Fibroblast of lung (primary cell): ENCODE measurements at places on chromosomes 4 and X.

- DNase-seq, result peak; percentile 27
Observed at GRCh38 chr4:158783785-158784184, 15.0 kb downstream of the FNIP2 start.

- no peak for DNase-seq
Observed at GRCh38 chr4:188911707-188912106, 772.5 kb downstream of the TRIML1 start.

DNA sequence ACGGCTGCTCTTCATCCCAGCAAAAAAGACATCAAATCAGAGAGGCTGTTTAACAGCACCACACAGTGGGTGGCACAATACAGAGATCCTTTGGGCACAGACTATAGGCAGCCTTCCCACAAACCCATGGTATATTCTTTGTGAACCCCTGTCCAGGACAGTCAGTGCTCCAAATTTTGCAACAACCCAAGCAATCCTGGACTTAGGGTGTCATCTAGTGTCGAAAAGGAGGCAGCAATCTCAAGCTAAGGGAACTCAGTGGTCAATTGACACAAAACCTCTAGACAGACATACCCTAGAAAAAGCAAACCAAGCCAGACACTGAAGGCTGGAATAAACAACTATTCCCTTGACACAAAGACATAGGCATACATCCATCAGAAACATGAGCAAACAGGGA is 137.4 kb downstream of the BMP15 start:
- DNase-seq, result no peak

- DNase-seq, result no peak
Observed at GRCh38 chr4:6469144-6469543, 3.3 kb downstream of the PPP2R2C start.

DNA sequence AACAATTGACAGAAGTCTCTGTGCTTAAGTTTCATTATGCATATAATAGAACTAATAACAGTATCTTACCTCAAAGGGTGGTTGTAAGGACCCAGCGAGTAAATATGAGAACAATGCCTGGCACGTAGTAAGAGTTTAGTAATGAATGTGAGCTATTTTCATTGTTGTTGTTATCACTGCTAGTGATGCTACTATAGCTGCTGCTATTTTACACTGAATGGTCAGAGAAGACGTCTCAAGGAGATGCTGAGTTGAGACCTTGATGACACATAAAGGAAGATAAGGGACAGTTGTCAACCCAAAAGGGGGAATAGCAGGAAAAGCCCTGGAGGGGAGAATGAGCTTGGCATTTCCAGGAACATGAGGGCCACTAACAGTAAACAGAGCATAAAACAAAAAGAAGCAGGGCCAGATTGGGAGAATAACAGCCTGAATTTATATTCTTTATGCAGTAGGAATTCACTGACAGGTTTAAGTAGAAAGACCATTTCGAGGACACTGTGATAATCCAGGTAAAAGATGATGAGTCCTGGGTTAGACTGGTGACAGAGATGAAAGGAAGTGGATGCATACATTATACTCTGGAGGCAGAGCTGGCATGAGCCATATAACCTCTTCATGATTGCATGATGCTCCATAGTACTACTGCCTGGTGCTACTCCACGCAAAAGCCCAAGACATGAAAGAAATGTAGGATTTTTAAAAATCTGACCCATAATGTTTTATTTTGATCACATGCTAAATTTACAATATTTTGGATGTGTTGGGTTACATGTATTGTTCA is 23.1 kb downstream of the ATP8A1 start:
- no peak for DNase-seq

- DNase-seq, result peak; percentile 86
Observed at GRCh38 chr4:76772498-76773106, 125.3 kb downstream of the SOWAHB start.

DNA sequence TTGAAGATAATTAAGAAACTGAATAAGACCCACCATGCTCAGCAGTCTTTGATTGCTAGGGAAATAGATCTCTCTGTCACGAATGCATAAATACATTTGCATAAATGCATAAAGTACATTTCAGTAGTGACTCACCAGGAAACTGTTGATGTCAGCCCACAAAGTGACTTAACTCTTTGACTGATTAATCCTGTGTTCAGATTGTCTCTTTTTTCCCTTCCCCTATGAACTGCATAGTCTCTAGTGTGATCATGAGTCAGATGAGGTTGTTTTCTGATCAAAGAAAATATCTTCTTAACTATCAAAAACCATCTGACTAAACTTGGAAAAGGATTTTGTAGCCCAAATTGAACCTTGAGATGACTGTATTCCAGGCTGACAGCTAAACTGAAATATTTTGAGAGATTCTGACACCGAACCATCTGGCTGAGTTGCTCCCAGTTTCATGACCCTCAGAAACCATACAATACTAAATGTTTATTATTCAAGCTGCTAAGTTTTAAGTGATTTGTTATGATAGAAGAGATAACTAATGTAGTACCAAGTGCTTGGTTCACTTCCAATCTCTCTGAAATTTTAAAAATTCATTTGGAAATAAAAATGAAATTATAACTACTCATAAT is 1381.5 kb upstream of the AGA start:
- peak; percentile 71 for DNase-seq

GRCh38 chrX:30150196-30150895 is 65.0 kb upstream of the MAGEB2 start:
- no peak for DNase-seq

DNA sequence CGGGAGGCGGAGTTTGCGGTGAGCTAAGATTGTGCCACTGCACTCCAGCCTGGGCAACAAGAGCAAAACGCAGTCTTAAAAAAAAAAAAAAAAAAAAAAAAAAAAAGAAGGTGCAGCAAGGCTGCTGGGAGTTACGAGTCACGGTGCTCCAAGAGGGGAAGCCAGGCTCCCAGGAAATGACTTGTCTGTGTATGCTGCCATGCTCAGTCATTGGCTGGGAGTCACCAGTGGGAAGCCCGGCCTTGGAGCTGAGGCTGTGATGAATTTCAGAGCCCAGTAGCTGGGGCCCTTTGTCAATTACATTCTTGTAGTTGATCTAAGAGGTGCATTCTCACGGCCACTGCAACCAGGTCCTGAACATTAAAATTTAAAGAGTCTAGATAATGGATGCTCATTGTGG is 1105.1 kb upstream of the TENM3 start:
- no peak for DNase-seq

DNA sequence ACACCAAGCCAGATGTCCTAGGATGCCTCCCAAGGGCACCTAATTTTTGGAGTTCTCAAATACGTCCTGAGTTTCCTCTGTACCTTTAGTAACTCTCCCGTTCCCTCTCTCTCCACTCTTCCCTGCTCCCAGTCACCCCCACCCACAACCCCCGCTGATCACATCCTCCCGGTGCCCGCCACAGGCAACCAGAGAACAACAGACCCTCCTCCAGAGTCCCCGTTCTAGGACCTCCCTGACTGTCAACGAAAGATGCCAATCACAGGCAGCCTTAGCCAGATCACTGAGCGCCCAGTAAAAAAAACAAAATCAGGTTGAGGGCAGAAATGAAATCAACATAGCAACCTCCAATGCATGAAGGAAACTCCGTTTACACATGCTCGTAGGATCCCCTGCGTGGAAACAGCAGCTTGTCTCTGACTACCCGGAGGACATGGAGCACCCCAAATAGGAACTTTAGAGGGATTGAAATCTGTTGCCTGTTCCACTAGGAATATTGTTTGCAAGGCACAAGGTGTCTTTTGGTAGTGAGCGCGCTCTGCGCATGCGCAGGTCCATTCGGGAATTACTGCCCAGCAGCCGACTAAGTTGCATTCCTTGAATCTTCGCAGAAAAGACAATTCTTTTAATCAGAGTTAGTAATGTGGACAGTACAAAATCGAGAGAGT is at the start of gene GABRB1:
GABRB1 (plus strand) TSS at position 557 of the 668 bp plus-strand sequence.
- DNase-seq, result peak; percentile 50

- DNase-seq, result no peak
Observed at GRCh38 chr4:177006331-177006730, 213.6 kb upstream of the VEGFC start.

GRCh38 chr4:8916351-8916885 is 44.8 kb upstream of the HMX1 start:
- no peak for DNase-seq
